ENCODE measurements at places on chromosomes 6 and 20. TPM values are rescaled to one million over a fixed set of nuclear protein-coding genes. Genes with fewer than 3 reads are reported as not detected.

C4A gene
- 47.5 TPM for polyA plus RNA-seq

CST7 gene
- polyA plus RNA-seq = not detected

TGM6 gene
- polyA plus RNA-seq = not detected

MPIG6B gene
- polyA plus RNA-seq = 1.3 TPM

PRDM13 gene
- 2.3 TPM for polyA plus RNA-seq

C6orf132 gene
- polyA plus RNA-seq = 0.23 TPM

NKX2-4 gene
- not detected for polyA plus RNA-seq

SH3BGRL2 gene
- 23.8 TPM for polyA plus RNA-seq

SLC22A2 gene
- polyA plus RNA-seq = 1.2 TPM

RFX6 gene
- polyA plus RNA-seq = 0.10 TPM

ANGPT4 gene
- 0.50 TPM for polyA plus RNA-seq

ZNF311 gene
- polyA plus RNA-seq = 6.9 TPM

CDH4 gene
- 24.1 TPM for polyA plus RNA-seq

EFCAB8 gene
- polyA plus RNA-seq = 0.17 TPM

Measured in spinal cord (tissue), 10 donors.